ENCODE measurements at places on chromosomes 16 and 17. TPM values are rescaled to one million over a fixed set of nuclear protein-coding genes. Genes with fewer than 3 reads are reported as not detected.

GRCh38 chr17:81599719-81600486, 37.0 kb downstream of the NPLOC4 start:
- no peak for DNase-seq

GRCh38 chr17:5786510-5786875, 202.2 kb upstream of the NLRP1 start:
- no peak for DNase-seq

DNA sequence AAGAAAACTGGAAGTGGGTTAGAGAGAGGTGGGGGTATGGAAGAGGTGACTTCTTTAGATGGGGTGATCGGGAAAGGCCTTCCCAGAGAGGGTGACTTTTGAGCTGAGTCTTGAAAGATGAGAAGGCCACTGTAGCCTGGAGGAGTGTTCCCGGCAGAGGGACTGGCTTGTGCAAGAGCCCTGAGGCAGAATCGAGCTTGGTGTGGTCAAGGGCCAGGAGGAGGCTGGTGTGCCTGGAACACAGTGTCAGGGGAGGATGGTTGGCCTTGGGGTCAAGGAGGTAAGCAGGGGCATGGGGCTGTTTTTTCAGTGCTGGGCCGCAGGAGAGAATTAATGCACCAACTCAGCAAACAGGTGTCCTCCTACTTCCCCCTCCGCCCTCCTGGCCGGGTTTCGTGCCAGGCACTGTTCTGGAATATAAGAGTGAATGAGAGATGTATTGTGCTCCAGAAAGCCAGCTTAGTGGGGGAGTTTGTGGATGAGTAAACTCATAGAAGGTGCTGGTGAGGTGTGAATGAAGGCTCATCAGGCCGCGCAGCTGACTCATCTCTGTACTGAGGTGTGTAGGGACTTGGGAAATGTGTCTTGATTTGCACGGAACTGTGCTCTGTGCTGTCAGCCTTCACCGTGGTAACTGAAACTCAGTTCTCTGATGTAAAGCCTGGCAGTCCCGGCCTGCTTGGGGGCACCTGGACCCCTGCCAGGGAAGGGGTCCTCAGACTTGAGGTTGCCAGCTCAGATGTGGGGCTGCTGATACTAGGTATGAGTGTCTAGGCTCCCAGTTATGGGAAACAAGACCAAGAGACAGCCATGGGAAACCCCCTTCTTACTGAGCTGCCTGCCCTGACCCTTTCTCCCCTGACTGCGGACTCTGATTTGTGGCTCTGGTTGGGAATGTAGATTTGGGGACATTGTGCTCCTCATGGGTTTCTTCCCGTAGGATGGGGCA, 15.3 kb downstream of the KSR1 start:
- no peak for DNase-seq

DNA sequence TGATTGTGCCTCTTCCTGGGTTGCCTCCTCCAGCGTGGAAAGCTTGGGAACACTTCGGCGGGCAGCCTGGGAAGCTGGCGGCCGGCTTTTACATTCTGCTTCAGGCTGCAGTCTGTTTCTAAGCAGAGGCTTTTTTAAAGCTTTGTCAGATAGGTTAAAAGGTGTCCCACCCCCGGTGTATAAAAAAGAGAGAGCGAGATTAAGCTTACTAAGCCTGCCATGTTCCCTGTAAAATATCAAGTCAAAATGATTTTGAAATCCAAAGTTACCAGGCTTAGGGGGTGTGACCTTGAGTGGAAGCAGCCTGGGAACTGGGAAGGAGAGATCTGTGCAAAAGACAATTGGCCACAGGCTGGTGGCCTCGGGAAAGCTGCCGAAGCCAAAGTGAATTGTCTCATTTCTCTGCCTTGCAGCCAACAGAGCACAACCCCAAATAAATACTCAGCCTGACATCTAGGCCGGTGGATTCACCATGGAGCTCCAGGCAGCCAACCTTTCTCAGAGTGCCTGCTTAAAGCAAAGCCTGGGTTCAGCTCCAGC, 254.5 kb downstream of the FTO start:
- no peak for DNase-seq

DNA sequence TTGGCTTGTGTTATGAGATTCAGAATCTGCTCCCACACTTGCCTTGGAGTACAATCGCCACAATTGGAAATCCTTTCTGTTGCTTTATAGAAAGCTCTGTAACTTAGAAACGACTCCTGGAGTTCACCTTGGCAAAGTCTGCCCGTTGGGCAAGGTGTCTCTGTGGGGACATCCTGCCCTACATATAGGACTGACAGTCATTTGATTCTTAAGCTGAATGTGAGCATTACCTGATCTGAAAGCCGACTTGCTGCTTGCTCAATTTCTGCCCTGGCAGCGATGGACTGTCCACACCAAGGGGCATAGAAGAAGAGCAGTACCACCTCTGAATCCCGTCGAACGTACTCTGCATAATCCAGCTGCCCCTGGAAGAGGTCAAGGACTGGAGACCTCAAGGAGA, 6.9 kb downstream of the TXNDC11 start:
- no peak for DNase-seq

DNA sequence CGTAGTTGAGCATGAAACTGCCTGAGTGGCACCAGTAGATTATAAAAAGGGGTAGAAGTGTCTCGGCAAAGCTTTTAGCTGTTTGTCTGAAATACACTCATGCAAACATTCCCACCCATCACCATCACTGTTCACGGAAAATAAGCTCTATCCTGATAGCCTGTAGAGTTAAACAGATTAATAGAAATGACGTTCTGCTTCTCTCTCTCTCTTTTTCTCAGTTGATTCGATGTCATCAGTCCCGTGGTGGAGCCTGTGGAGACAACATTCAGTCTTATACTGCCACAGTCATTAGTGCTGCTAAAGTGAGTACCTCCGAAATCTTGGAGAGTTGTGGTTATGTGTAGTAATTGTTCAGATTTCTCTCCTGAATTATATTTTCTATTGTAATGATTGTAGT, 224.7 kb downstream of the BCAS3 start:
- no peak for DNase-seq

GRCh38 chr17:40312893-40313667, 4.1 kb downstream of the RARA start:
- DNase-seq, result no peak

DNA sequence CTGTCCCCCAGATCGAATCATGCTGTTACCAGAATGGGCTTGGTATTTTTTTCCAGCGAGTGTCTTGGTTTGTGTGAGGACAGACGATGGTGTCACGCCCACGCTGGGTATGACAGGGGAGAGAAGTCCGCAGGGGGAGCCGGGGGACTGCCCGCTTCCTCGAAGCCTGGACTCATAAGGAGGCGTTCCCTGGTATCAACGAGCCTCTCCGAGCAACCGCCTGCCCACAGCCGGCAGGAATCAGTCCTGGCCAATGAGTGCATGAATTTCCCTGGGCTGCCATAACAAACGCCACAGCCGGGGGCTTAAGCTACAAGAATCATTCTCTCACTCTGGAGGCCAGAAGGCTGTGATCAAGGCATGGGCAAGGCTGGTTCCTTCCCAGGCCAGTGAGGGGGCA, 26.1 kb upstream of the JPH3 start:
- no peak for DNase-seq

UNKL gene
- 32.6 TPM for total RNA-seq
